ENCODE measurements at places on chromosomes 16 and 17. TPM values are rescaled to one million over a fixed set of nuclear protein-coding genes. Genes with fewer than 3 reads are reported as not detected.

OSGIN1 gene
- total RNA-seq, result 1.6 TPM

EME1 gene
- 2.6 TPM for total RNA-seq

TAC4 gene
- not detected for total RNA-seq

CACNG1 gene
- not detected for total RNA-seq

SP6 gene
- 0.08 TPM for total RNA-seq

GRB7 gene
- total RNA-seq, result 0.60 TPM

WFDC1 gene
- total RNA-seq, result 0.47 TPM

PSMD12 gene
- 25.3 TPM for total RNA-seq

MILR1 gene
- total RNA-seq, result 6.2 TPM

PTRH2 gene
- 25.9 TPM for total RNA-seq

RRAD gene
- 22.5 TPM for total RNA-seq

MAP2K6 gene
- total RNA-seq, result 0.15 TPM

TSEN54 gene
- total RNA-seq, result 10.0 TPM

C16orf86 gene
- total RNA-seq, result 3.6 TPM

ZDHHC1 gene
- total RNA-seq, result 4.3 TPM

SKAP1 gene
- total RNA-seq, result not detected

TP53TG3F gene
- not detected for total RNA-seq

RANBP10 gene
- total RNA-seq, result 5.9 TPM

LRRC46 gene
- 0.08 TPM for total RNA-seq

KRTAP1-5 gene
- total RNA-seq, result not detected

ADGRG1 gene
- total RNA-seq, result 0.12 TPM

KLHL10 gene
- 0.12 TPM for total RNA-seq

FAM20A gene
- total RNA-seq, result 0.08 TPM

ACD gene
- 9.8 TPM for total RNA-seq

PLLP gene
- not detected for total RNA-seq

ITGB4 gene
- total RNA-seq, result 0.23 TPM

SCNN1G gene
- not detected for total RNA-seq

EVPLL gene
- not detected for total RNA-seq

PDILT gene
- not detected for total RNA-seq

KRTAP9-9 gene
- not detected for total RNA-seq

TNP2 gene
- not detected for total RNA-seq

CNGB1 gene
- total RNA-seq, result not detected

KRTAP4-4 gene
- total RNA-seq, result not detected

VASN gene
- 34.6 TPM for total RNA-seq

GPR142 gene
- not detected for total RNA-seq

PCTP gene
- total RNA-seq, result 16.8 TPM

SRCIN1 gene
- total RNA-seq, result under 0.01 TPM

SOST gene
- 115 TPM for total RNA-seq

HBA1 gene
- not detected for total RNA-seq

Data from smooth muscle cell of the coronary artery (primary cell).